ENCODE measurements at places on chromosomes 13 and 19.

GRCh38 chr13:27283906-27284493, 13.4 kb downstream of the RASL11A start:
- no peak for DNase-seq

GRCh38 chr13:68535329-68535728, 1305.2 kb upstream of the PCDH9 start:
- no peak for DNase-seq

GRCh38 chr19:47781590-47782262, 3.2 kb downstream of the SELENOW start:
- DNase-seq = no peak

DNA sequence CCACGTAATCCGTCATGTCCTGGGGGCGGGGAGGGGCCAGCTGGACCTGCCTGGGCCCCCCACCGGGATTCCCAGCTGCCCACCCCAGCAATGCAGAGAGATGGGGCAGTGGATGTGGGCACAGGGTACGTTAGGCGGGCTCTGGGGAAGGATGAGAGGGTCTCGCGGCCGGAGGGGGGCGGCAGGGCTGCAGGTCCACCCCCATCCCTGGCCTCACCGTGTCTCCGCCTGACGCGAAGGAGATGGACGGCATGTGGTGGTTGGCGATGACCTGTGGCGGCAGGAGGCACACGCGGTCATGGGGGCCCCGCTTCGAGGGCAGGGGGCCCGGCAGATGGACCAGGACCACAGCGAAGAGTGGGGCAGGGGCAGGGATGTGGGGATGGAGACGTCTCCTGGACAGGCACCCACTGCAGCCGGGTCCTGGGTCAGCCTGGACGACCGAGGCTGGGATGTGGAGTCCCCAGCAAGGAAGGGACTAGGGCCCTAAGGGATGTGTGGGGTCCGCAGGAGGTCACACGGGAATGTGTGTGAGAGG, 24.4 kb downstream of the SHC2 start:
- DNase-seq = no peak

- DNase-seq = peak; percentile 70
These were observed 1.5 kb downstream of the DOCK9 start for GRCh38 chr13:98976338-98976737.

DNA sequence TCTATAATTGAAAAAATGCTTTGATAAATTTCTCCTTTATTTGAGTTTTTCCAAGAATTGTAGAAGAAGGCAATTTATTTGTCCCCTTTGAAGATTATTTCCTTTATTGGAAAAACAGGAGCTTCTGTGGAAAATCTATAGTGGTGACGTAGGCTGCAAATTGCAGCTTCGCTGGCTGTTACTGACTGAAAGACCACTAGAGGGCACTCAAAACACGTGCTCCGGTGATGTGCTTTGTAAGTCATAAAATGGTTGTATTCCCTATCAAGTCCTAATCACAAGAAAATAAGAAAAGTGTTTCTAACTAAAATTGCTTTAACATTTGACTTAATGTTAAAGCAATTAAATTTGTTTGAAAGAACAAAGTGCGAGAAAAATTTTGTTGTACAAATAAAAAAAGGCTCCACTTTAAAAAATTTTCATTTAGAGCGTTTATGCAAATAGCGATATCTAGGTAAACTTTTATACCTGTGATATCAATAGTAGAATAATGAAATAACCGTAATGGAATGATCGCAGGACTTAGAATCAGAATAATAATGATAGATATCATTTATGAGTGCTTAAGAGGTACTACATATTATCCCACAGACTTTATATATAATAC, 638.2 kb upstream of the SPRY2 start:
- DNase-seq = peak; percentile 55

- DNase-seq = no peak
These were observed 30.1 kb upstream of the OBI1 start for GRCh38 chr13:78689011-78689410.

DNA sequence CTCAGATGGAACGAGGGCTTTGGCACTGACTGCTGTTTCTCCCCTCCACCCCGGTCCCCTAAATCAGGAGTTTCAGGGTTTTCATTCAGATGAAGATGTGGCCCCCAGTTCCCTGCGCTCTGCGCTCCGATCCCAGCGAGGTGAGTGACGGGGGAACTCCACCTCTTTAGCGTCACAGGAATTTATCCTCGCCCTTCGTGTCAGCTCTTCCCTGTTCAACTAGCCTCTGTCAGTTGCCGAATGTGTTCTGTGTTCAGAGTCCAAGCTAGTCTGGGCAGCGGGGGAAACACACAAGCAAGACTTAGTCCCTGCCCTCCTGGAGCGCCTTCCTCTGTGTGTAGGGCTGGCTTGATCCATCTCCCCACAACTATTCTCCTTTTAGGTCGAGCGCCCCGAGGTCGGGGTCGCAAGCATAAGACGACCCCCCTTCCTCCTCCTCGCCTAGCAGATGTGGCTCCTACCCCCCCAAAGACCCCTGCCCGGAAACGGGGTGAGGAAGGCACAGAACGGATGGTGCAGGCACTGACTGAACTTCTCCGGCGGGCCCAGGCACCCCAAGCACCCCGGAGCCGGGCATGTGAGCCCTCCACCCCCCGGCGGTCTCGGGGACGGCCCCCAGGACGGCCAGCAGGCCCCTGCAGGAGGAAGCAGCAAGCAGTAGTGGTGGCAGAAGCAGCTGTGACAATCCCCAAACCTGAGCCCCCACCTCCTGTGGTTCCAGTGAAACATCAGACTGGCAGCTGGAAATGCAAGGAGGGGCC, 1.8 kb downstream of the KMT2B start:
- DNase-seq = no peak

GRCh38 chr19:39906283-39906682, 28.2 kb downstream of the FCGBP start:
- DNase-seq = no peak

- no peak for DNase-seq
These were observed at the start of gene PRR36 for GRCh38 chr19:7874076-7874896. TSS of gene PRR36 (minus strand) at chr19:7874390. CDS start at chr19:7873689, 701 bp downstream.

- peak; percentile 33 for DNase-seq
These were observed 303.6 kb upstream of the ZNF507 start for GRCh38 chr19:32041681-32042292.

DNA sequence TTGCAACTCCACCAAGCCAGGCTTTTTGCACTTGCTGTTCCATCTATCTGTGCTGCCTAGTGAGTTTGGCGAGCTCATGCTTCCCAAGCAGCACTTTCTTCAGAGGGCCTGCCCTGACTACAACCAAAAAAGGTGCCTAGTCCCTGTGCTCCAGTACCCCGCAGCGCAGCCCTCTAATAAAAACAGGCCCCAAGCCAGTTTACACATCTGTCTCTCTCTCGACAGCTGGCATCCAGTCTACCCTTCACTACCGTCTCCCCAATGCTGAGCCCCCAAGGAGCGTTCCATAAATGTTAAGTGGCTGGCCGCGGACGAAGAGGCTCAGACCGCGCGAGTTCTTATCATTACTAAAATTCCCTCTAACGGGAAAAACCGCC, 512 bp downstream of the MED4 start:
- DNase-seq = no peak

DNA sequence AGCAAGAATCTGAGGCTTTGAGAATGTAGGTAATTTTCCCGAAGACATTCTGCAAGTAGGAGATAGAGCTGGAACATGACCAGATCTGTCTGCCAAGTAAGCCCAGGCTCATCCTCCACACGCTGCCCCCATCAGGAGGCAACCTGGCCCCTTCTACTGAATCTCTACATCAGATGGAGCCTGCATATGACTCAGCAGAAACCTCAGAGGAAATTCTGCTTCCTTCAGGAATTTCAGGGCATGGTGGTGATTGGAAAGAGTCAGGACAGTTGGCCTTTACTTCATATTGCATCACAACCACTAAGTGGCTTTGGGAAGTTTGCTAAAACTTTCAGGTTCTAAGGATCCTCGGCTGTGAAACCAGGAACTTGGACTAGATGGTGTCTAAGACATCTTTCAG, 85.2 kb downstream of the LRRC63 start:
- peak; percentile 98 for DNase-seq

DNA sequence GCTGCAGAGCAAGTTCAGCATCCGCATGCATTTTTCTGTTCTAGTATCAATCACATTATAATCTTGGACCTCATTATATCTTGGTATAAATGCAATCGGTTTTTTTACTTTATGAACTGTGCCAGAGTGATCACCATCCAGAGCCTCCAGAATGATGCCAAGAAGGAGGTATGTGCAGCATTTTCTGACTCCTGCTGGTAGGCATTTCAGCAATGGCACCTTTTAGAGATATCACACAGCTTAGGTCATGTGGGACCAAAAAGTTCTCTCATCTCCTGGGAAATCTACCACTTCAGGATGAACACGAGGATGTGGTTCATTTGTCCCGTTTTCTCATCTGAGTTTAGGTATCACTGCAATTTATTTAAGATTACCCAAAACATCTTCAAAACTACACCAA, 220.4 kb downstream of the VWA8 start:
- no peak for DNase-seq

DNA sequence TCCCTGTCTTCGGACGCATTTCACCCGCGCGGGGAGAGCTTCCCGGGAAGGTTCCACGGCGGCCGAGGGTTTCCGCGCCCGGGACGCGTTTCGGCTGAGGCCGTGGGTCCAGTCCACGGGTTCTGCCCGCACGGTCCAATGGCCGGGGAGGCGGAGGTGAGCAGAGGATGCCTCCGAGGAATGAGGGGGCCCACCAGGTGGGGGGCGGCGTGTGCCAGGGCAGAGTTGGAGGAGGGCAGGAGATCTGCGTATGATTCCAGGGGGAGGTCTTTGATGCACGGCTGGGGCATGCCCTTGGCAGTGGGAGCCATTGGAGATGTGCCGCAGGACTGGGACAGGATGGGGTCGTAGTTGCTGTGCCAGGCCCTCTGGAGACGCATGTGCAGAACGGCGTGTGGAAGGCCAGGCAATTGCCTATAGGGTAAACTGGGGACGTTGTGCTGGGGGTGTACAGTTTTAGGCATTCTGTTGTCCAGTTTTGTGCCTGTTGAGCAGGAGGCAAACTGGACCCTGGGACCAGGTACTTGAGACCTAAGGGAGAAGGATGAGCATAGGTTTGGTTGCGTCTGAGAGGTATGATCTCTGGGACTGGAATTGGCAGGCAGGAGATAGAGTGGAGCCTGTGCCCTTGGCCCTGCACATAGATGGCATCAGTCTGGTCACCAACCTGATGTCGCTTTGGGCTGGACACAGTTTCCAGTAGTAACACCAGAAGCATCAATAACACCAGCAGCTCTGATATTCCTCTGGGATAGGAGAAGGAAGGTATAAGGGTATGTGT, 751 bp downstream of the ZNF584 start:
- no peak for DNase-seq

GRCh38 chr19:29714371-29714952, 599 bp downstream of the C19orf12 start:
- no peak for DNase-seq

Measured in fibroblast of skin of right quadriceps (primary cell).